ENCODE measurements at places on chromosomes 2 and 18. TPM values are rescaled to one million over a fixed set of nuclear protein-coding genes. Genes with fewer than 3 reads are reported as not detected.
A peak's percentile ranks its signal among the peaks of the same experiment; 100 is the strongest.

Gene ACADL
- 15.1 TPM for polyA plus RNA-seq

Gene GULP1
- polyA plus RNA-seq = 63.4 TPM

DNA sequence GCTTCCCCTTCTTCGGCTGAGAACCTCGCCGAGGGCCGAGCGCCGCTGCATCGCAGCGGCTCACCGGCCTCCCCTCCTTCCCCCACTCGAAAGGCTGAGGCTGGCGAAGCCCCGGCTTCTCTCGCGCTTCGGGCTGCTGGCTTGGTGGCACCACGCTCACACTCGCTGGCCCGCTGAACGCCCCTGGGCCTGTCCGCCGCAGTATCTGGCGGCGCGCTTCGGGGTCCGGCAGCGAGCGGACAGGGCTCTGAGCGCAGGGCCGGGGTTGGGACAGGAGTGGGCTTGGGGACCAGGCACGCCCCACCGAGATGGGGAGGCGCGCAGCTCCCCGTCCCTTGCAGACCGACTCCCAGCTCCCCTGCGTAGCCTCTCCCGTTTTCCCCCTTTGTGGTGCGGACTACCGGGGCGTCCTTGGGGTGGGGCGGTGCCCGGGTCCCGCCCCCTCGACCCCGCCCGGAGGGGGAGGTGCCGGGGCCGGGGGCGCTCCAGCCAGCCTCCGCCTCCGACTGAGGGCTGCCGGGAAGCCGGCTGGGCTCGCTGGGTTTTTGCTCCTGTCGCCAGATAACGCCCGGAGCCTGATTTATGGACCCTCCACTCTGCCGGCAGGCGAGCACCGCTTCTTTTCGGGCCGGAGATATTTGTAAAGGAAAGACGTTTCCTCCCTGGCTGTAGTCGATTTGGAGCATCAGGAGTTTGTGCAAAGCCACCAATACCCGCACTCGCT lies 3.8 kb downstream of the GBX2 start:
- DNase-seq = no peak

Gene SCYGR3
- not detected for polyA plus RNA-seq

DNA sequence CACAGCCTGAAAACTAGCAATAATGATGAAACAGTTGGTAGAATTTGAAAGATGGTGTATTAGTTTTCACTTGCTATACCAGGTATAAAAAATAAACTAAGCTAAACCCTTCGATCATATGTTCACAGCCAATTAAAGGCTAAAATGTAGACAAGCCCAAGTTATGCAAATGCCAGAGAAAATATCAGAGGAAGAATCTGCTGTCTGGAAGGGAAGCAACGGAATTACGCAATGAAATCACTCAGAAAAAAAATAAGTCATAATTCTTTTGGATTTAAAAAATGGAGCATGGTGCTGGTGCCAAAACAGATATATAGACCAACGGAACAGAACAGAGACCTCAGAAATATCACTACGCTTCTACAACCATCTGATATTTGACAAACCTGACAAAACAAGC lies 108.3 kb downstream of the ARL4C start:
- no peak for DNase-seq

GRCh38 chr2:588074-588645 lies 89.0 kb downstream of the TMEM18 start:
- DNase-seq = no peak

GRCh38 chr18:79965119-79965902 lies 868 bp downstream of the HSBP1L1 start:
- DNase-seq = no peak

Gene HOXD13
- 0.10 TPM for polyA plus RNA-seq

DNA sequence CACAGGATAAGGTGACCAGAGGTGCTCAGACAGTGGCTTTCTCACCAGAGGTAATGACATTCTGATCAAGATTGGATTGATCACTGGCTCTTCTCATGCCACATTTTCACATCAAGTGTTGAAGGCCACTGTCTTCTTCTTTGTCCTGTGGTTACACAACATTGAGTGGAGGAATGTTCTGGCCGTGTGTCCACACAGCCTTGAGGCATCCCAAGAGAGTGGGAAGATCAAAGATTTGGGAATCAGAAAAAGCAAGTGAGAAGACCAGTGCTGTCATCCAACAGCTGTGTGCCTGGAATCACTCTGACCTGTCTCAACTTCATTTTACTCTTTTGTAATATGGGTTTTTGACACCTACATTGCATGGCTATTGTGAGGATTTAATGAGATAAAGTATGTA lies 67.4 kb downstream of the IL1R2 start:
- no peak for DNase-seq

- DNase-seq = no peak
Measured at GRCh38 chr2:21356086-21356856, 232.5 kb downstream of the TDRD15 start.

GRCh38 chr2:221969087-221969829 lies 329.5 kb downstream of the PAX3 start:
- peak; percentile 12 for DNase-seq

GRCh38 chr2:3173031-3173430 lies 204.6 kb downstream of the EIPR1 start:
- no peak for DNase-seq

DNA sequence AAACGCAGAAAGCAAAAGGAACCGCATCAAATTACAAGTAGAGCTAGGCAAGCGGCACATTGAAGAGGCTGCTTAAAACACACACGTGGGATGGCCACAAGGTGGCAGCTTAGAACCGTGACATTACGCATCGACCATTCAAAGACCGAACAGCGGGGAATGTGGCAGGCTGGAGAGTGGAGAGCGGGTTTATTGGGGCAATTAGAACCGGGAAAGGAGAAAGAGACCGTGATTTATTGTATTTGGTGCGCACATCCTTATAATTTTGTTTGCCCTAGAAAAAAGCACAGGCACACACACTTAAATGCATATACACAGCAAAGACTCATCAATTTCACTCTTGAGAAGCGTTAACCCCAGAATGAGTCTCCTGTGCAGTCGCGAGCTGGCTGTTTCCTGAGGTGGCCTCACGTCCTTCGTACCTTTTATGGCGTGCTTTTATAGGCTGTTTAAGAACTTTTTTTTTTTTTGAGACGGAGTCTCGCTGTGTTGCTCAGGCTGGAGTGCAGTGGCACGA lies 31.7 kb upstream of the MEP1B start:
- DNase-seq = peak; percentile 81

GRCh38 chr2:129667577-129667976 lies 311.9 kb upstream of the RAB6C start:
- DNase-seq = no peak

GRCh38 chr2:199922856-199923255 lies 11.8 kb downstream of the C2orf69 start:
- DNase-seq = no peak

GRCh38 chr2:218332920-218333645 lies 23.6 kb upstream of the CATIP start:
- no peak for DNase-seq

Gene TIGD1
- 11.9 TPM for polyA plus RNA-seq

Gene DAPL1
- 36.6 TPM for polyA plus RNA-seq

DNA sequence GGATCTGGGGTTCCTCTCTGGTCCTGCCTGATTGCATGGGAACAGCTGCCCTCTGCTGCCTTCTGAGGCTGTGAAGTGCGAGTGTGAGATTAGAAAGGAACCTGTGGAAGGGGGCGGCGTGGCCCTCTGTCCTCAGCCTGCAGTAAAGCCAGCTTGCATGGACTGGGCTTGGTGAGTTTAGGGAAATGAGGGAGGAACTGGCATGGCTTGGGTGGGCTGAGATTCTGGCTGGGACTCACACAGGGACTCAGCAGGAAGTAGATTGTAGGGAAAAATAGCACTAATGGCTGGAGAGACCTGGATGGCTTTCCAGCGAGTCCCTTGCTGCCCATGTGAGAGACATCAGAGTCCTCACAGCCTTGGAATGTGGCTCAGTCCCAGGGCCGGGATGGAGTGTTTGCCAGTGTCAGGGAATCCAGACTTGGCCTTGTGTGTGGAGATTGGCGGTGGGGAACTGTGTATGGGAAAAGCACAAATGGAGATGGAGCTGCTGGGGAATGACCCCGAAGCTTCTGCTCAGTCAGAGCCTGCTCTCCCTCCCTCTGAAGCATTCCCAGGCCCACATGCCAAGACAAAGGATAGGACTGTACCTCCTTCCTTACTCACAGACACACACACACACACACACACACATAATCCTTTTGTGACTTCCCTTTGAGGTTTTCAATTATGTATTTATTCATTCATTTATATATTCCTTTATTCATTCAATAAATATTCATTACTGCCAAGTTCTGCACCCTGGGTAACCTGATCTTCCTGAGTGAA lies 115.4 kb downstream of the ACAA2 start:
- no peak for DNase-seq

GRCh38 chr2:241546771-241547498 lies 11.6 kb upstream of the BOK start:
- no peak for DNase-seq

DNA sequence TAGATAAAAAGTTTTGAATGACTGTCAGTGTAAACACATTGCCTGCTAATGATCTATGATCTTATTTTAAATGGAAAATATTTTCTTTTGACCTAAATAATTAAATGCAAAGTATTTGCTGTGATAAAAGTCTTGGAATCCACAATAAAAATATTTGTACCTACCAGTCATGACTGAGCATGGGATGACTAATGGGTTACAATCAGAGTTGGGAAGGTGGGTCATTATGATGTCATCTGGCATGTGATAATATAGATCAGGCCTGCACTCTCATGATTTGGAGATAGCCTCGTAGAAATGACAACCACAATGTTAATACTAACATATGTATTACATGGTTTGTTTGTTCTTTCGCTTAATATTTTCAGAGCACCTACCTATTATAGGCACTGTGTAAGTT lies 848.8 kb upstream of the KLHL29 start:
- no peak for DNase-seq

Gene RSAD2
- 6.3 TPM for polyA plus RNA-seq

Gene KIAA2012
- polyA plus RNA-seq = 0.17 TPM

DNA sequence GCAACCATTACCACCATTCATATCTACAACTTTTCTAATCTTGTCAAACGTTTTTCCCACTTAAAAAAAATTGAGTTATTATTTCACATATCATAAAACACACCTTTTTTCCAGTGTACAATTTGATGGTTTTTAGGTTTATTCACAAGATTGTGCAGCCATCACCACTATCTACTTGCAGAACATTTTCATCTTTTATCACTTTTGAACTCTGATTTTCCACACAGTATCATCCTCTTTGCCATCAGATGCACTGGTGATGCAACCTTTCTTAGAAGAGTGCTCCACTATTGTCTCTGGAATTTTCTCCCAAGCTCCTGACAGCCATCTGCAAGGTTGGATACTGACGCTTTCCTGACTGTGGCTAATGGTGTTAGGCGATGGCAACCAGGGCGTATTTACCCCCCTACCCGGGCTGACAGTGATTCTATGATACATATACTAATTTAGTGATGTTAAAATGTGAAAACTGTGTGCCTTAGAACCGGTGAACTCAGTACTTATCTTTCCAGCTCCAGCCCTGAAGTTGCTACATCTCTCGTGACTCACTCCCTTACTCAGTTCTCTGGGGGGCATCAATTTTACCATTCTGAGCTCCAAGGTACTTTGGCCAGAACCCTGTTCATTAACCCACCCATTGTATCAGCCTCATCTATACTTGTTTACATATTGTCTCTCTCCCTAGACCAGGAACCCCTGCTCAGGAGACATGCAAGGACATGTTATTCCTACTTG lies 105.4 kb upstream of the SPRED2 start:
- no peak for DNase-seq

DNA sequence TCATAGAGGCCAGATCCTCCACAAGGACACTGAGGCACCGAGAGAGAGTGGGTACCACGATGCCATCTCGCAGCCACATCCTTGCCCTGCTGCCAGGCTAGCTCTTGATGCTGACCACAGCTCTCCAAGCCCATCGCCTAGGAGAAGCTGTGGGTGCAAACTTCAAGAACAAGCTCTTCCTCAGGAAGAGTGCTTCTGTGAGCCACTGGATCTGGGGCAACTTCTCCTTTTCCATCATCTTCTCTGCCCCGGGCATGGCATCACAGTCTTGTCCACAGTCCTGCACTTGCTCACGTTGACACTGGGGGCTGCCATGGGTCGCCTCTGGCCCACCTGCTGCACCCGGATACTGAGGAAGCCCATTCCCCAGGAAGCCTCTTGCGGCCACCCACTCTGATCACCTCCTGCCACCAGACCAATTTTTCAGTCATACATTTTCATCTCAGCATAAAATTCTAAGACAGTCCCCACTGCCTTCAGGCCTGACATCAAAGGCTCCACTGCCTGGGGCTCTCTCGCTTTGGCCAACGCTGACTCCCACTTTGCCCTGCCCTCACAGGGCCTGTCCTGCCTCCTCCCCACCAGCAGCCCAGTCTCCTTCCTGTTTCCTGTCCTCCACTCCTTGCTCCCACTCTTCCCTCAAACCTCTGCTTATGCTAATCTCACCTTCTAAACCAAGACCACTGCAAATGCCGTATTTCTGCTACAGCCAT lies 243.9 kb downstream of the AFF3 start:
- DNase-seq = no peak

GRCh38 chr2:33160191-33160590 lies 213.4 kb downstream of the LTBP1 start:
- DNase-seq = no peak

GRCh38 chr2:174486563-174487107 lies at the start of gene GPR155:
TSS of gene GPR155 (minus strand) at chr2:174487029. CDS start at chr2:174481956, 5,073 bp downstream.
- DNase-seq = no peak

Gene KYNU
- 6.9 TPM for polyA plus RNA-seq

DNA sequence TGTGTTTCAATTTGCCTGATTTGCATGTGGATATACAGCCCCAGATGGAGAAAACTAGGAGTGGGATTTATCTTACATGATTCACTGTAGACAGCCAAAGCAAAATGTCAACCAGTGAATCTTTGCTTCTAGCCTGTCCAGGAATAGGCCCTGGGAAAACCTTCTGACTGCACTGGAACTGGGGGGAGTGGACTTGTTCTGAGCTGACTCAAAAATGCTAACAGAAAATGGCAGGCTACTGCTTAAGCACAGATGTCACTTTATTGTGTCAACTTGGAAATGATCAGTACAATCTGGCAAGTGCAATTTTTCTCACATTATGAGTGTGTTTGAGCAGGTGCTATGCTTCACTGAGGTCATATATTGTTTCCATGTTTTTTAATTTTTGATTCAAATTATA lies 593.7 kb downstream of the NRXN1 start:
- DNase-seq = no peak

GRCh38 chr18:75365837-75366236 lies 61.7 kb downstream of the SMIM21 start:
- no peak for DNase-seq

Gene ANKAR
- polyA plus RNA-seq = 11.4 TPM

GRCh38 chr2:12321886-12322285 lies 394.9 kb upstream of the TRIB2 start:
- DNase-seq = no peak

DNA sequence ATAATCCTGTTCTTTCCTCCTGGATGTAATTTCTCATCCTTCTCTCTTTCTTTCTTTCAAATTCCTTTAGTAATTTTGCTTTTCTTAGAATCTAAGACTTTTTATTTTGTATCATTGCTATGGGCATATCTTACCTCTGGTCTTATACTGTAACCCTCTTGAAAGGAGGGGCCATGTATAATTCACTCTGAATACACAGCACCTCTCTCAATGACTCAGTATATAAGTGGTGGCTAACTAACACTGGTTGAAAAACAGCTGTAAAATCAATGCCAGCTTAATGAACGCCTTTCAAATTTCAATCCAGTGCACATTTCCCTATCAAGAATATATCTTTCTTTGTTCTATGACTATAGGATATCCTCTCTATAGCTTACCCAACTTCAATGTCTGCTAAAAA lies 53.7 kb downstream of the CWC22 start:
- DNase-seq = no peak

Gene CIB4
- polyA plus RNA-seq = 0.50 TPM

Measured in left renal pelvis (tissue), 4 donors.